ENCODE measurements at places on chromosomes 16 and 17. TPM values are rescaled to one million over a fixed set of nuclear protein-coding genes. Genes with fewer than 3 reads are reported as not detected.

CANT1 gene
- 20.4 TPM for total RNA-seq

KRTAP9-8 gene
- not detected for total RNA-seq

KCNH4 gene
- 0.08 TPM for total RNA-seq

NFATC2IP gene
- 18.8 TPM for total RNA-seq

CD68 gene
- total RNA-seq, result 5.2 TPM

TMEM238L gene
- total RNA-seq, result not detected

MARVELD3 gene
- total RNA-seq, result 9.2 TPM

ENPP7 gene
- total RNA-seq, result not detected

SCGB1C2 gene
- not detected for total RNA-seq

ADORA2B gene
- not detected for total RNA-seq

CEMP1 gene
- 0.45 TPM for total RNA-seq

LRRC37A gene
- total RNA-seq, result 3.3 TPM

OSGIN1 gene
- 5.4 TPM for total RNA-seq

NPIPB5 gene
- total RNA-seq, result 216 TPM

TLCD3B gene
- not detected for total RNA-seq

EPN3 gene
- total RNA-seq, result 18.3 TPM

CCL4 gene
- 2.8 TPM for total RNA-seq

TBC1D3I gene
- total RNA-seq, result 0.17 TPM

TBC1D3C gene
- not detected for total RNA-seq

ARL6IP1 gene
- total RNA-seq, result 92.3 TPM

TAT gene
- 0.35 TPM for total RNA-seq

MT1E gene
- total RNA-seq, result 867 TPM

RBFOX1 gene
- 2.6 TPM for total RNA-seq

KRT39 gene
- total RNA-seq, result not detected

FAM171A2 gene
- total RNA-seq, result 10.3 TPM

All from ovary (tissue), 10 donors.